Calu3 (cell line): ENCODE measurements at places on chromosomes 11 and 22. TPM values are rescaled to one million over a fixed set of nuclear protein-coding genes. Genes with fewer than 3 reads are reported as not detected.

- no peak overlapping the region for H3K27ac ChIP-seq
- no peaks in the 10 kb centered on the region for H3K27me3 ChIP-seq
- no peak for DNase-seq
- no peak overlapping the region for H3K4me3 ChIP-seq
- no peaks in the 10 kb centered on the region for H3K4me1 ChIP-seq
Observed at GRCh38 chr11:82303671-82304070, 430.0 kb downstream of the FAM181B start.

GRCh38 chr11:101034076-101034475 lies 95.5 kb downstream of the PGR start:
- no peaks in the 10 kb centered on the region for H3K27me3 ChIP-seq
- H3K27ac ChIP-seq = no peak overlapping the region
- H3K4me3 ChIP-seq = no peak overlapping the region
- no peak for DNase-seq
- no peaks in the 10 kb centered on the region for H3K4me1 ChIP-seq
- no peaks in the 10 kb centered on the region for H3K36me3 ChIP-seq

- H3K4me1 ChIP-seq = no peaks in the 10 kb centered on the region
- no peaks in the 10 kb centered on the region for H3K36me3 ChIP-seq
- no peak overlapping the region for H3K4me3 ChIP-seq
- DNase-seq = no peak
Observed at GRCh38 chr11:14967581-14968243, 4.4 kb downstream of the CALCA start.

- DNase-seq = no peak
- no peak overlapping the region for H3K4me3 ChIP-seq
- H3K4me1 ChIP-seq = no peaks in the 10 kb centered on the region
- H3K27me3 ChIP-seq = peaks cover 52% of the 10 kb centered on the region
- no peak overlapping the region for H3K27ac ChIP-seq
Observed at GRCh38 chr11:59012398-59013265, 73.3 kb downstream of the GLYATL1 start.

GRCh38 chr11:82194521-82194920 lies 539.1 kb downstream of the FAM181B start:
- no peaks in the 10 kb centered on the region for H3K36me3 ChIP-seq
- H3K27me3 ChIP-seq = no peaks in the 10 kb centered on the region
- H3K4me3 ChIP-seq = no peak overlapping the region

DNA sequence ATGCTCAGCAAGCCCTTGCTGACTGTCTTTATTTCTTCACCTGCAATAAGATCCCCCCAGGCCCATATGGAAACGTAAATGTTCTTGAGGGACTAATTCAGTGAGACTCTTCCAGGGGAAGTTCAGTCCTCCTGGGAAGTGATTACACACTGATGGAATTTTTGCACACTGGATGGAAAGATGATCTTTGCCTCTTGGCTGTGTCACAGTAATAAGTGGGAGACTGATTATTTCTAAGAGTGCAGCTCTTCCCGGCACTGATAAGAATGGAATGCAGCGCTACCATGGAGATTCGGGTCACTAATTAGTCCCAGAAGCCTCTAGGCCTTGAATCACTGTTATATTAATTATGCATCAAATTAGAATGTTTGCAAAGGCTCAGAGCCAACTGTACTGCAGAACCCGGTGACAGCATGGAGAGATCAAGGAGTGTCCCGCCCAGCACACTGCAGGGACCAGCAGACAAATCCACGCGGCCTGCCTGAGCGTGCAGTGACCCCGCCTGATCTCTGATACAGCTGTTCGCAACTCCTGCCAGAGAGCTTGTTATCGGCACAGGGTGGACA lies 178.3 kb downstream of the SNX19 start:
- no peak overlapping the region for H3K27ac ChIP-seq
- DNase-seq = peak; percentile 9
- H3K27me3 ChIP-seq = no peaks in the 10 kb centered on the region

DNA sequence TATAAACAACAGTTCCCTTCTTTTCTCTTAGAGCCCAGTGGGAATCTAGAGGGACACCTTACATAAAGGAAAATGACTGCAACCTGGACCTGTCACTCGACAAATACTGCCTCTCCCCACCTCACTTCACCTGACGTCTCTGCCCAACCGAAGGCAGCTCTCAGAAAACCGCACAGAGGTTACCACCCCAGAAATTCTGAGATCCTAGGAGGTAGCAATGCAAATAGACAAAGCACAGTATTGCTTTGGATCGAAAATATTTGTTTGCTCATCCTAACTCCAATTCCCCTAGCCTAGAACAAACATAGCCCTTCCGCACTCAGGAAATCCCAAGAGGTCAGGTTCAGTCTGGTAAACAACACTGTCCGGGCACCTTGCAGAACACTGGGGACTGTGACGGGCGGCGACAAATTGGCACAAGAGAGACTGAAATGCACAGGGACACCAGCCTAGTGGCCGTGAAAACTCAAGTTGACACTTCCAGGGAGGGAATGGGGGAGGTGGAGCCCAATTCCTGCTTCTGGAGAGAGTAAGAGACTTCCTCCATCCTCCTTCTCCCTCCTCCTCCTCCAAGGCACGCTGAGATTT lies 420 bp upstream of the TRIM44 start:
- H3K27ac ChIP-seq = peak overlapping the region; percentile 97
- peak overlapping the region; percentile 92 for H3K4me3 ChIP-seq
- peaks cover 24% of the 10 kb centered on the region for H3K4me1 ChIP-seq

DNA sequence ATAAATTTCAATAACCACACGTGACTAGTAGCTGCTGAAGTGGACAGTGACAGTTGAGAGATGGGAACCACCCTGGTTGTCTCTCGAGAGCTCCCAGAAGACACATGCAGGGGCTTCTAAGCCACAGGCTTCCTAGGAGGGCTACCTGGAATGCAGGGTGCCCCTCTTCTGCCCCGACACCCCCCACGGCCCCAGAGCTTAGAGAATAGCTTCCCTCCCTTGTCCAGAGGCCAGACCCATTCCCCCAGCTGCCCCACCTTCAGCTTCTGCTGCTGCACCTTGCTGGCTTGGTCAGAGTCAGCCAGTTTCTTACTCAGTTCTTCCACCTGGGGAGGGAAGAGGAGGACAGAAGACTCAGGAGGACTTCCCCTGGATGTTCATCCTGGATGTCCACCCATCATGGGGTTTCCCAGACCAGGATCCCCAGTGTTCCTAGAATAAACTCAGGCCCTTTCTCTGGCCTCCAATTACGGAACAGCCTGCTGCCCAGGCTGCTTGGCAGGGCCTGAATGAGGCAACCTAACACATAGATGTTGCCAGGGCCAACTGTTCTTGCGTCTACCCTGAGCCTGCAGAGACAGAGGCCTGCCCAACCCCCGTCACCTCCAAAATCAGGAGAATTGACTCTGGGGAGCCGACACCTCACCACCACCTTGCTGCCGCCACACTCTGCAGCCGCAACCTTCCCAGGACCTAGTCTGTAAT lies 12.0 kb downstream of the IL18BP start:
- H3K4me3 ChIP-seq = no peak overlapping the region
- no peak for DNase-seq
- H3K4me1 ChIP-seq = no peaks in the 10 kb centered on the region
- no peak overlapping the region for H3K27ac ChIP-seq

DNA sequence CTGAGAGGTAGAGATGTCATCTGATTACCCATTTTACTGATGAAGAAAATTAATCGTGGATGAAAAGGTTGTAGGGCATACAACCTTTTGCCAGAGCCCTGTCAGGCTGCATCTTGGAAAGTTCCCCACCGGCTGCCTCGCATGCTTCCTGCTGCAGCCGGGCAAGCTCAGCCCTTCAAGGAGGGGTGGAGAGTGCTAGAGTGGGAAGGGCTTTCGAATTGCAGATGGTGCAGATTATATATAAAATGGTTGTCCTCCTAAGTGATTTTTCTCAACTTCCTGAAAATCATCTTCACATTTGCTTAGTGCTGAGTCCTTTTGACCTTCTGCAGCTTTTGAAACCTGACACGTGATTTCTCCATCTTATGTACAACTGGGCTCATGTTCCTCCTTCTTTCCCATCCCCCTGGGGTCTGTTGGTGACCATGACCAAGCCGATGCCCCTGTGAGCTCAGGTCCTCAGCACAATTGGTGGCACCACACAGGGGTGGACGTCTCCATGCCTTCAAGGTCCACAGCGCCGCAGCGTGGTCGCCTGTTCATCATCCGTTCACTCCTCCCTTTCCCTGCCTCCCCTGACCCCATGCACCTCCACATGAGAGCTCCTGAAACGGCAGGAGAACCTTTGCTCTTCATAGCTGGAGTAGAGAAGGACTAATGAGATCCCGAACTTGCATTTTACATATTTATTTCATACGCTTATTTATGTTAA lies 47.6 kb upstream of the MYO18B start:
- no peak overlapping the region for H3K27ac ChIP-seq
- no peaks in the 10 kb centered on the region for H3K27me3 ChIP-seq
- no peak overlapping the region for H3K4me3 ChIP-seq
- H3K4me1 ChIP-seq = no peaks in the 10 kb centered on the region
- H3K36me3 ChIP-seq = peaks cover 4% of the 10 kb centered on the region
- no peak for DNase-seq

GRCh38 chr11:72305891-72306585 lies 62.1 kb upstream of the PHOX2A start:
- no peak overlapping the region for H3K4me3 ChIP-seq

DNA sequence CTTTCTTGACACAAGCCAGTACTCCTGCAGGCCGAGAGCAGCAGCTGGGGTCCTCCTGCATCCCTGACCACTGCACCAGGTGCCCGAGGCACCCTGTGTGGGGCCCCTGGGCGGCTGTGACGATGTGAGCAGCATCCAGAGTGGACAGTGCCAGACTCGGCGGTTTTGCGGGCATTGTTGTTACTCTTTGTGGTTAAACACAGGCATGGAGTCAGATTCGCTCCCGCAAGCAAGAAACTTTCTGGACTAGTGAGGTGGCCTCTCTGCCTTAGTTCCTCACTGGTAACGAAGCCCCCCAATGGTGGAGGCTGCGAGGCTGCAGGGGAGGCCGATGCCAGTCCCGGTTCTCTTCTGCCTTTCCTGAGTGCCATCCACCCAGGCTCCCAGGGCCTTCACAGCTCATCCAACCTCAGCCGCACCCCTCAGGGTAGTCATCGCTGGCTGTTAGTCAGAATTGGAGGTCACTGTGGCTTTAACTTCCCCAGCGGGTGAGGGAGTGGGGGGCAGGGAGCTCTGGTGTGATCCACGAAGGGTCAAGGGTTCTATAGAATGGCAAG lies 3.7 kb upstream of the CLDN5 start:
- no peak overlapping the region for H3K27ac ChIP-seq
- DNase-seq = no peak
- peaks cover 71% of the 10 kb centered on the region for H3K27me3 ChIP-seq

DNA sequence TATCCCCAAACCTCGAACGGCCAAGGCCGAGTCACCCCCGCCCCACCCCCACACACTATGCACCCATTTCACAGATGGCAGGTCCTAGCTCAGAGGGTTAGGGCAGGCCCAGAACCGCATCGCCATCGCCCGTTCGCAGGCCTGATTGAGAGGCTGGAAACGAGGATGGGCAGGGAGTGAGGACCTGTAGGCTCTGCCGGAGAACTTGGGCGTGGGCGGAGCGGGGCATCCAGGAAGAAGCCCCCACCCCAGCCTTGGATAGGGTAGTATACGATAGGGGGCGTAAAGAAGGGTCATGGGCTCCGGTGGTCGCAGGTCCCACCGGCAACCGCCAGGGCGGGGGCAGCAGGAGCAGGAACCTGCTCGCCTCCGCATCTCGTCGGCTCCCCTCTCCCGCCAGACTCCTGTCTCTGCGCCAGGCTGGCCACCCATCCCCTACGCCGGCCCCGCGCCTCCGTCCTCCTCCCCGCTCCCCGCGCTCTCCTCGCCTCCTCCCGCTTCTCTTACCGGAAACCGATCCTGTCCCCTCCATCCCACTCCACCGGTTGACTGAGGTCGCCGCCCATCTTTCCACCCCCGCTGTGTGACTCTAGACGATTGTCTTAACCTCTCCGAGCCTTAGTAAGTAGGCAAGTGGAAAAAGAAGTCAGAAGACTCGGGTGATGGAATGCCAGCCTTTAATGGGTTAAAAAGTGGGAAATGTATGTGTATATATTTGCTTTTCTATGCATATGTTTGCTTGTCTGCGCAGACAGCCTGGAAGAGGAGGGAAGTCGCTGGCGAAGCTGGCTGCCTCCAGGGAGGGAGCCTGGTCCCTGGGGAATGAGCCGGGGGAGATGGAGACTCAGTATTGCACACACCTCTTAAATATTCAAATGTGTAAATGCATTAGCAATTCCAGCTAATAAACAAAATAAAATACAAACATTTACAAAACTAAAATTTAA lies 52.8 kb downstream of the CYTH4 start:
- H3K36me3 ChIP-seq = peaks cover 10% of the 10 kb centered on the region
- H3K4me3 ChIP-seq = no peak overlapping the region
- H3K27me3 ChIP-seq = peaks cover 17% of the 10 kb centered on the region
- DNase-seq = no peak
- peaks cover 63% of the 10 kb centered on the region for H3K4me1 ChIP-seq

DNA sequence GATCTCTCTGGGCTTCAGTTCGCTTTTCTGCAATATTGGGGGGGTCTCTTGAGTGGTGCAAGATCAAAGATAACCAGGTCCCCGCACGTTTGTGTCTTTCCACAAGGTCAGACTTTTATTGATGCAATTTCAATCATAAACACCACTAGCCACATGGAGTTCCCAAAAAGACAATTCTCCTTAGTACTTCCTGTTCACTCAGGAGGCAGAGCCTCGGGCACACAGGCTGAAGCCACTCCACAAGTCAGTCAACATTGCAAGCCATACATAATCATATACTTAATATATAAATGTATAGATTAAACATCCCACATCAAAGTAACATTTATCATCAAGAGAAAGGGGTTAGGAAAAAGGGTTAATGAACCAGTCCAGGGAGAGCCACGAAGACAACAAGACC lies 12.0 kb downstream of the ST14 start:
- H3K27me3 ChIP-seq = no peaks in the 10 kb centered on the region
- H3K4me1 ChIP-seq = peaks cover 53% of the 10 kb centered on the region
- no peak overlapping the region for H3K27ac ChIP-seq
- DNase-seq = no peak

GRCh38 chr11:80532633-80533232 lies 1091.9 kb upstream of the TENM4 start:
- DNase-seq = no peak
- H3K4me3 ChIP-seq = no peak overlapping the region
- no peaks in the 10 kb centered on the region for H3K36me3 ChIP-seq
- H3K4me1 ChIP-seq = no peaks in the 10 kb centered on the region
- no peak overlapping the region for H3K27ac ChIP-seq

MS4A3 gene
- total RNA-seq = not detected in 2 replicates

SLC5A12 gene
- total RNA-seq = not detected in 2 replicates

SERHL2 gene
- total RNA-seq = 0.45 and 0.76 TPM in 2 replicates

SCGB1D2 gene
- total RNA-seq = not detected in 2 replicates

OR5P2 gene
- not detected in 2 replicates for total RNA-seq

ZC3H12C gene
- total RNA-seq = 11.1 and 14.1 TPM in 2 replicates

OR5B3 gene
- not detected in 2 replicates for total RNA-seq

DYNC2H1 gene
- 3.4 and 4.9 TPM in 2 replicates for total RNA-seq

TMEM191B gene
- total RNA-seq = 2.4 TPM in 1 of 2 replicates, not detected in the other

ACTN3 gene
- total RNA-seq = not detected in 2 replicates

FXYD6 gene
- total RNA-seq = 0.61 and 0.78 TPM in 2 replicates

CSF2RB gene
- total RNA-seq = not detected in 2 replicates

CRYBB2 gene
- total RNA-seq = 0.42 TPM in 1 of 2 replicates, not detected in the other

BIK gene
- total RNA-seq = 37.9 and 43.1 TPM in 2 replicates

KRTAP5-10 gene
- not detected in 2 replicates for total RNA-seq

SEC14L2 gene
- 32.1 and 39.1 TPM in 2 replicates for total RNA-seq
